ENCODE measurements at places on chromosomes 7 and 10.

DNA sequence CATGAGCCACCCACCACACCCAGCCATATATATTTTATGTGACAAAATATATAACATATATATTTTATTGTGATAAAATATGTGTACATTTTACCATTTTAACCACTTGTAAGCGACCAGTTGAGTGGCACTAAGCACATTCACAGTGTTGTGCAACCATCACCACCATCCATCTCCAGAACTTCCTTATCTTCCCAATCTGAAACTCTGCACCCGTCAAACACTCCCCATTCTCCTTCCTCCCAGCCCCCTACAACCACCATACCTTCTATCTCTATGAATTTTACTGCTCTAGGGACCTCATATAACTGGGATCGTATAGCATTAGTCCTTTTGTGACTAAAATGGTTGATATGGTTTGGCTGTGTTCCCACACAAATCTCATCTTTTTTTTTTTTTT, 20.8 kb upstream of the CYTH3 start:
- no peak for DNase-seq

DNA sequence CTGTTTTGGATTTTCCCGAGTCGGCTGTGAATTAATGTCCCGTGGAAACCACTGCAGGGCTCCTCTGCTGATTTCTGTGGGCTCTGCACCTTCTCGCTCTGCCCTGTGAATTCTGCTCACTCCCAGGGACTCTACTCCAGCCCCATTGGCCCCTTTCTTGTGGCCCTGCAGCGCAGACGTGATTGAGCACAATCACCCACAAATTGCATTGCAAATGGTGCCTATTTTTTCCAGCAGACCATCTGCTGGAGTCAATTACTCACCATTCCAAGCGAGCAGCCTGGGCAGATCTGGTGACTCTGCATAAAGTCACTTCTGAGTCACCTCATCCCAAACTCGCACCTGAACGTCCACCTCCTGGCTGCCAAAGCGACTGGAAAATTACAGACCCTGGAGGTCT, 235.8 kb downstream of the PAXIP1 start:
- DNase-seq = no peak

DNA sequence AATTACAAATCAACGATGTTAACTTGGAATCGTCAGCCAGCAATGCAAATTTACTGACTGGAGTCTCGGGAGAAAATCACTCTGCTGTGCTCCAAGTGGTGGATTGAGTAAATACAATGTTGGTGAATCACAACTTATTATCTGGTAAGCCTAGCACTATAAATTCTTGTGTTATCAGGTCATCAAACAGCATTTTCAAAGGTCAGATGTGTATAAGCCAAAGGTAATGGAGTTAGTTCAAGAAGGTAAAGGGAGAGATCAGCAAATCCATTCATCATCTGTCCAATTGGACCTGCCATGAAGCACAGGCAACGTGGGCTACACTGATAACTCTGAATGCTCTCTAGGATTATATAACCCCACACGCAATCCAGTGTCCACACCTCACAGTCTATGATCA, 13.9 kb downstream of the CUBN start:
- peak; percentile 50 for DNase-seq

DNA sequence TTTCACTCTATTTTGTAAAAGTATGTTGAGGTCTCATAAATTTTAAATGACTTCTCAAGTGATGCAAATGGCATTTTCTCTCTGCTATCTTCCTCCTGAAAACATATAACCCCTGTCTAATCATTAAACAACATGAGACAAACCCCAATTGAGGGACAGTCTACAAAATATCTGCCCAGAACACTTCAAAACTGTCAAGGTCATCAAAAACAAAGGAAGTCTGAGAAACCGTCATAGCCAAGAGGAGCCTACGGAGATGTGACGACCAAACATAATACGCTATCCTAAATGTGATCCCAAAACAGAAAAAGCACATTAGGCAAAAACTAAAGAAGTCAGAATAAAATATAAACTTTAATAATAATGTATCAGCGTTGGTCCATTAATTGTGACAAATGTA, 282.3 kb upstream of the SEMA3C start:
- no peak for DNase-seq

DNA sequence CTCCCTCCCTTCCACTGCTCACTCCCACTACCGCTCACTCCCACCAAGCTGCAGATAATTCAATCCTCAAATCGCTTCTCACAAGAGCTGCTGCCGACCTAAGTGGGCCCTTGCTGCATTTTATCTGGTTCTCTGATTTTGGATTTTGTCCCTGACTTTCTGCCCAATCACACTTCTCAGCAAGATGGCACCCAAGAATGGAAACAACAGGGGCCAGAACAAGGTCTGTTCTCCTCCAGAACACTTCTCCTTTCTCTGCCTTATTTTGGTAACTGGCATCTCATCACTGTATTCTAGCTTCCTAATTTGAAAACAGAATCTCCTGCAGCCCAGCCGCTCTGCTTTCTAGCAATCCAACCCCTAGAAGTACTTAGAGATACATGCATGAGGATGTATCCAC, 172.8 kb downstream of the GRID1 start:
- DNase-seq = no peak

DNA sequence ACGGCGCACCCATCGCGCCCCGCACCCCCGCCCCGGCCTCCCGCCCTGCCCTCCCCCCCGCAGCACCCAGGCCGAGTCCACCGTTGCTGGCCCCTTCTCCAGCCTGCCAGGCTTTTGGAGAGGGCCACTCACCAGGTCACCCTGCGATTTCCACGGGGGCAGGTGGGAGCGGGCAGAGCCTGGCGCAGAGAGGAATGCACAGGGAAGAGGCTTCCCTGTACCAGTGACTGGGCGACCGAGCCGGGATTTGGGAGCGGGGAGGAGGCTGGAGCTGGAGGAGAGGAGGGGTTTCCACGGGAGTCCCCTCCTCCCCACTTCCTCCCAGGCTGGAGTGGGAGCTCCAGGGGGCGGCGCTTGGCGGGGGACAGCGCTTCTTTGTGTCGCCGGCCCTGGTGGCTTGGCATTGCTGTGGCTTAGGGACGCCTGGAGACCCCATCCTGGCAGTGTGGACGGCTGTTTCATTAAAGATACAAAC, 19.3 kb downstream of the TCAF1 start:
- DNase-seq = no peak

DNA sequence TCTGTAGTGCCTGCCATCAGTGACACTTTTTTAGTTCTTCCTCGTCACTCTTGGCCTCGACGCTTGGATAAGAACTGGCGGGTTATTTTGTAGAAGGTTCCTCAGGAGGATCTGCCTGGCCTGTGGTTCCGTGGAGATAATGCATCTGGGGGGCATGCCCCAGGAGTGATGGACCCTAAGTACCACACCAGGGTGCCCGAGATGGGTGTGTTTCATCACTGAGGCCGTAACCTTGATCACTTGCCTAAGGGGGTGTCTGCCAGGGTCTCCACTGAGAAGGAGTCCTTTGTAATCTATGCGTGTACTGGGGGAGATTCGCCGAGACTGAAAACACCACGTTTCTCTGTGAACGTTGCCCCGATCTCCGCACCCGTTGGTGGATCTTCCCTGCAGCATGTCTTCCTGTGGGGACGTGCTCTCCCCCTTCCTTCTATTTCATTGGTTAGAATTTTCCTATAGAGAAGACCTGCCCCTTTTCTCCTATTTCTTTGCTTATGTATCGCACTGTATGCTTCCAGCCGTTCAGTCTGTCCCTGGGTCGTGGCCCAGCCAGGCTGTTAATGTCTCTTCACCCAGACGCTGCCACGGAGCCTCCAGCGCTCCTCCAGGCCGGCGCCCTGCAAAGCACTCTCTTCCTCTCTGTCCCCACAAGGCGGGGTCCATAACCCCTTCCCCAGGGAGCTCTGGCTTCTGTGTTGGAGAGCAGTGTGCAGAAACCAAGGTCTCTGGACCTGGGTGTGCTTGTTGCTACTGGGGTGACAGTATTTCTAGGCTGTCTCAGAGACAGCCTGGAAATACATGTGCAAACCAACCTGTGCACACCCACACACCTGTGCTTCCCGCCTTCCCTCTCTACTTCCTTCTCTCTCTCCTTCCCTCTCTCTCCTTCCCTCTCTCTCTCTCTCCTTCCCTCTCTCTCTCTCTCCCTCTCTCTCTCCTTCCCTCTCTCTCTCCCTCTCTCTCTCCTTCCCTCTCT, 14.4 kb upstream of the DPYSL4 start:
- DNase-seq = no peak

GRCh38 chr10:53022611-53023088, 250.1 kb upstream of the MBL2 start:
- DNase-seq = no peak

DNA sequence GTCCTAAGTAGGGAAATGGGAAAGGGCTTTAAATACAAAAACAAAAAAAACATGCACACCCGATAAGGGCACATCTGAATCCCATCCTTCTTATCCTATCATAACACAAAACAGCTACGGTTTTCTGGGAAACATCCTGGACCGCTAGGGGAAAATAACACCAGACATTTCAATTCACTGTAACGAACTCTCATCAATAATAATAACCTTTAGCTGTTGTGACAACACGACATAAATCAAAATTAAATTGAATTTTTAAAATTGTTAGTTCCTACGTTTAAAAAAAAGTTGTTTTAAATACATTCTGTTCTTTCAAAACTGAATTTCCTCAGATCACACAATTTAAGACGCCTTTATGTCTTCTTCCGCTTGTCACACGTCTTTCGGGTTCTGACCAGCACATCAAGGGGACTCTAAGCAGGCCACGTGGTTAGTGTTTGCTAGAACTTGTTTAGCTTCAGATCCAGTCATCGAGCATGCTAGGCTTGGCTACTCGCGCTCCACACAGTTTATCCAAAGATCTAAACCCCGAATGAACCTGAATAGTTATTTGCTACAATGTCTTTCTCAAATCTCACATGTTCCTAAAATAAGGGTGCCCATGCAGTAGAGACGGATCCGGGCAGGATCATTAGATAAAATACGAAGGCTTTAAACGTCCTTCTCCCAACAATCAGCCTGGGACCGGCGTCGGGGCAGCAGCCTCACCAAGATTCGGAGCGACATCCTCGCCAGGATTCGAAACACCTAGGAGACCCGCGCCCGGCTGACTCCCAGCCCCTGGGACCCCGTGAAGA, 839 bp downstream of the IKZF5 start:
- DNase-seq = peak; percentile 72

- DNase-seq = peak; percentile 48
Measured at GRCh38 chr7:16668978-16669377, 23.0 kb downstream of the BZW2 start.
